Esophagus muscularis mucosa (tissue), 4 donors: ENCODE measurements at places on chromosomes 5 and 9.
A peak's percentile ranks its signal among the peaks of the same experiment; 100 is the strongest.

GRCh38 chr9:131405858-131406537 lies 12.1 kb downstream of the PRRC2B start:
- no peak for DNase-seq

DNA sequence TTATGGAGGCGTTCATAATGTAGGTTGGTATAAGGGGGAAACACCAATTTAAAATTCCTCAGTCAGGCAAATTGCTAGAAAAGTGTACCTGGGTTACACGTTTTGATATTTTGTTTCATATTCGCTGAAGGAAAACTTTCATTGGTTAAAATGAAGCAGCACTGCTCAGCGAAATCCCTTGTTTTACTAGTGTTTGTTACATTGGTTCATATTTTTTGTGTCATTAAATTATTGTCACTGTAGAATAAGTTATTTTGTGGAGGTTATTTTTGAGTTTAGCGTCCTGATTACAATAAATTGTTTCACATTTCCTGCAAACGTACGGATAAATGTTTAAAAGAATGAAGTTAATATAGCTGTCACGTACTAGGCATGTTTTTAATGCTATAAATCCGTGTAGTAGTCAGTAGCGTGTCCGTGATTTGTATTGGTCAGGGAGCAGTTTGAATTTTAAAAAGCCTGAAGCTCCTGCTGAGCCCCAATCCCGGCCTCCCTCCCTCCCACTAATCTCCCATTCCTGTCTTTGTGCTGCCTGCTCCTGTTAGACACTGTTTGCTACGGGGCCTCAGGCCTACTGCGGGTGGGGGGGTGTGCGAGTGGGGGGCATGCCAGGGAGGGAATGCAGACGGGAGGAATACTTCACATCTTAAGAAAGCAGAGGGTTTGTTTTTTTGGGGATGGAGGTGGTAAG lies 2.0 kb downstream of the NIPBL start:
- no peak for DNase-seq

DNA sequence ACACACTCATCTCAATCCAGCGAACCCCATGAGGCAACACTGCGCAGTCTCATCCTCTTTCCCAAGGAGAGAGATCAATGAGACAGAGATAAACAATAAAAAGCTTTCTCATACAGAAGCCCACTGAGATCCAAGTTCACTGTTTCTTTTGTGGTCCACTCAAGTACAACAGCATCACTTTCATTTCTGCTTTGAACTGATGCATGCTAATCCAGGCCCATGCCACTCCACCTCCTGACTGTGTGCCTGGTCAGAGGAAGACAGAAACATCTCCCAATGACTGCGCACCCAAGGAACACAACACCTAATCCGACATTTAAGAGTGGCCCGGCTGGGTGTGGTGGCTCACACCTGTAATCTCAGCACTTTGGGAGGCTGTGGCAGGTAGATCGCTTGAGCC lies 104.0 kb downstream of the SERINC5 start:
- no peak for DNase-seq

GRCh38 chr9:133155156-133155555 lies 8.6 kb downstream of the GBGT1 start:
- no peak for DNase-seq

DNA sequence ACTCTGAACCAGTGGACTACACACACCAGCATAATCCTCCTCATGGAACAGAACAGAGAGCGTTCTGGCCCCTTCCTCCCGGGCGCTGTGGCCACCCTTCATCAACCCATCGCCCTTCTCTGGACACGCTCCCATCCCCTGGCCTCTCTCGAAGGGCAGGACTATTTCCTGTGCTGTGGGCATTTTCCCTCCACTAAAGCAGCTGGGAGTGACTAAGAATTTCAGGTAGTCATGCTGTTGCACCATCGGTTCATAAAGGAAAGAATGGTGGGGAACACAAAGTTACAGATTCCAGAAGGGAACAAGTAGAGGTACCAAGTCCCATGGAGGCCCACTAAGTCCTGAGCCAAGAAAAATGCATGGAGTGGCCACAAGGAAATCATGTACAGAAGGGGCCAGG lies 68.6 kb downstream of the EPB41L4B start:
- DNase-seq, result no peak

DNA sequence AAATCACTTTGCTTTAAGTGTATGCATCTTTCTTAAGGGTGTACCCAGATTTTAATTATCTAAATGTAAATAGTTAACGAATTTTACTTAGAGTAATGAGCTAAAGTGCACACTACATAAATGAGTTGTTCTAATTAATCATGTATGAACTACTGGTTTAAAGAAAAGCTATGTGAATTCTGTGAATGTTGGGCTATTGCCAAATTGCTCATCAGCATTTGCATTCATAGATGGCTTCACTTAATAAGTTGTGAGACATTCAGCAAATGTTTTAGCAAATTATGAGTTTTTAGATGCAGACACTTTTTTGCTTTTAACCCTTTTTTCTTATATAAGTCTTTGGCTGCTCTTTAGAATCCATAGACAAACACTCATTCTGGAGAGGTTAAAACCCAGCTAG lies 175.7 kb downstream of the PBX3 start:
- DNase-seq, result no peak

DNA sequence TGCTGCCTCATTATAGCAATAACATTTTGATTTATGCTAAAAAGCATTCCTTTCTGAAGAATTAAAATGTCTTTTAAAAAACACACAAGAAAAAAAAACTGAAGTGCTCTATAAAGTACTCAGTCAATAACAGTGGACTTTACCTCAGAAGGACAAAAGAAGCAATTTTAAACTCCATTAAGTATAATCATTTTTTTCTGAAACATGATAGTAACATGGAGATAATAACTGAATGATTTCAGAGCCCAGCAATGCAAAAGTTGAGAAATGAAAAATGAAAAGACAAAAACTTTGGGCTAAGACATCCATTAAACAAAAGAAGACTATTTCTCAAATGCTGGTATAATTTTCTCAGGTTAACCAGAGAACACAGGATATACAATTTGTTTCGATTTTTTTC lies 78.7 kb downstream of the RFX3 start:
- DNase-seq, result no peak

DNA sequence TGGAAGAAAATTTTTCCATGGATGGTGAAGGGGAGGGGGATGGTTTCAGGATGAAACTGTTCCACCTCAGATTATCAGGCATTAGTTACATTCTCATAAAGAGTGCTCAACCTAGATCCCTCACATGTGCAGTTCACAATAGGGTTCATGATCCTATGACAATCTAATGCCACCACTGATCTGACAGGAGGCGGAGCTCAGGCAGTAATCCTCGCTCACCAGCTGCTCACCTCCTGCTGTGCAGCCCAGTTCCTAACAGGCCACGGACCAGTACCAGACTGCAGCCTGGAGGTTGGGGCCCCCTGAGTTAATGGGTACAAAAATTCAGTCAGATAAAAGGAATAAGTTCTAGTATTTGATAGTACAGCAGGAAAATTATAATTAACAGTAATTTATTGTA lies 337.2 kb downstream of the NPR3 start:
- no peak for DNase-seq

DNA sequence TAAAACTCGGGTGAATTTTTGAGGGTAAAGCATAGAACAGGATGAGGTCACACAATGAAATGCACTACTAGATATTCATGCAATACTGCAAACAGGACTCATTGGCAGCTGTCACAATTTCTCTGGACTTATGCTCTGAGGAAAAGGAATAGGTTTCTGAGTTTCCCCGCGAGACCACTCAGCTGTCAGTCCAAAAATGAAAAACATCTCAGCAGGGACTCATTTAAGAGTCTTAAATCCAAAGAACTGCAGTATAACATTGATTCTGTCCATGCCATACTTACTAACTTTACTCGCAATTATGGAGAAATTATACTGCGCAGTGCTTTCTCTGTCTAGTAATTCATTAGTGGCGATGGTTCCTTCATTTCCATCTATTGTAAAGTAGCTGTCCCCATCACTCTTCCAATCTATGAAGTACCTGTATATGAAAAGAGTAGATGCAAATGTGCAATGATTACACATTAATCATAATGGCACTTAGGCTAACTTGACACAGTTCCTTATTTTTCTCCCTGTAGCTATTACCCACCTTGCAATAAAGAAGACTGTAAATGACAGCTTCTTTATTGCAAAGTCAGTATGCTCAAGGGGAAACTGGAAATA lies 1070.0 kb downstream of the CDH12 start:
- DNase-seq, result no peak

GRCh38 chr5:141825791-141826560 lies 52.2 kb downstream of the PCDH1 start:
- no peak for DNase-seq

DNA sequence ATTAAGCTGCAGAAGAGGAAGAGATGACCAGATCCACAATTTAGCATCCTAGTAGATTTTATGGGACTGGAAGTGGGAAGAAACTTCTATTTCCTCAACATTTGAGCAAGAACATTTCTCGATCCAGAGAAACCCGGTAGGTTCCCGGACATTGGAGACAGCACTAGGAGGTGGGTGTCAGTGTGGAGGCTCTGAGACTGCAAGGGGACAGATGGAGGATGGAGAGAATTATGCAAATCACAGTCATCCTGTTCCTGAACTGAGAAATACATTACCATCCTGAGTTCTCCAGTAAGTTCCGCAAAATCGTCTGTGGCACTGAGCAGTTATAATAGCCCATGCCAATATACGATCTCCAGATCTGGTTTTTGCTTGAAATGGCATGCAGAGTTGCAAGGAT lies 25.6 kb downstream of the GLDC start:
- DNase-seq, result no peak

DNA sequence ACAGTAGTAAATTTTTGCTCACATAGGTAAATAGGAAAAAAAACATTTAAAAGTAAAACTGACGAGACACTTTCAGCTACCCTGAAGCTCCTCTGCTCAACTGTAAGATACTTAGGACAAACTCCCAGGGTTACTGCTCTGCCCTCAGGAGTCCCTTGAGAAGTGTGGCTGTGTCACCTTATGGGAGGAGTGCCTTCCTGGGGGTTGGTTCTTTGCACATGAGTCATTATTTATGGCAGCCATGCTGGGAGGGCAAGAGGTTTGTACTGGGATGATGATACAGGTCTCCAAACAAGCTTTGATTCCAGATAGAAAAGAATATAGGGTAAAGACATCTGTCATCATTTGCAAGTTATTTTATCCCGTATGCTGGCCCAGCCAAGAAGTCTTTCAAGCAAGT lies 45.9 kb downstream of the TTC1 start:
- DNase-seq, result no peak

DNA sequence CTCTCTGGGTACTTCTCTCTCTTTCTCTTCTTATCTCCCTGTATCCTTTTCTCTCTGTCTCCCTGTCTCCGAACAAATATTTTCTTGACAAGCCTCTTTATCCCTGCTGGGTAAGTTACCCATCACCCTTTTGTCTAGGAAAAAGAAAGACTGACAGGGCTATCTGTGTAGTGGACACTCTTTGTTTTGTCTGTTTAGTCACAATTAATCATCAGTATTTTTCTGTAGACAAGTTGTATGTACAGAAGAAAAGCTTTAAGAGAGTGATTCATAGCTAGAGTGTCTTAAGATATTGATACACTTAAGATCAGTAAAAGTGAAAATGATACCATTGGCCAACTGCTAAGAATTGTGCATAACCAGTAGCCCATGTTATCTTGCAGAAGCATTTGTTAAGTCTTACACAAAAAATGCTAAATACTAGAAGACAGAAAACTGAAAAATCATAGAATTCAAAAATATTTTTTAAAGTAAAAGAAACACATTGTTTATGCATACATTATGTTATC lies 1043.8 kb upstream of the EDIL3 start:
- no peak for DNase-seq

- no peak for DNase-seq
These were observed 255.9 kb downstream of the PSAT1 start for GRCh38 chr9:78552802-78553201.

DNA sequence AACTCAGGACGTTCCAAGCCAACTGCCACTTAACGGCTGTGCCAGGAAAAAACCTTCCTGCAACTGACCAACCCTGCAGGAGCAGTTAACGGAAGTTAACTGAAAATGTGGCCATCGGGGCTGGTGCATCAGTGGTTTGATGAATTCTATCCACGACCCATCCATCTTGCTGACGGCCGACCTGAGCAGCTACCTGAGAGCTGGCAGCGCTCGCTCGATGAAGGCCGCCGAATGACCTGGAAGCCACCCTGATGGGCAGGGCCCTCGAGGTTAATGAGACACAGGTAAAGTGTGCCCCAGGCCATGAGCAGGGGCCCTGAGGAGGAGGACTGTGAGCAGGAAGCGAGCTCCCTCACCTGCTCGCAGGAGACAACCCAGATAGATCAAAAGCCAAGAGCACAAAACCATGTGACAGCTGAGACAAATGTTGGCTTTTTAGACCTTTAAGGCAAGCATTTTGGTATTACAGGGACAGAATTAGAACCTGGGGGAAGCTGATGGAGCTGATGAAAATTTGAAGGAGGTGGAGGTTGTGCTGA lies 35.3 kb upstream of the FLT4 start:
- peak; percentile 75 for DNase-seq

DNA sequence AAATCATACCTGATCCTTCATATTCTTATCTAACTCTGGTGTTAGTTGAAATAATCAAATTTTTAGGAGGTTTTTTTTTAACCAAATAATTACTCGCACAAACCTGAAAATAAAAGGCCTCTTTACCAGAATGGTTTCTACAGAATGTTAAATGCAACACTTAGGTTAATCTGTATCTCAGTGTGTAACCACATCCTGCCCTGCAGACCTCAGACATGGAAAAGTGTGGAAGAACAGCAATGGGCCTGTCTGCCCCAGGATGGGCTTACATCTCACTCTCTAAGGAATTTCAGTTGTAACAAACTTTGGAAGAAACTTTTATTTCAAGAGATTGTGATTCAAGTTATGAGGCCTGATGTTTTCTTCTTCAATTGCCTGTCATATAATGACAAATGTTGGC lies 32.5 kb upstream of the MIER3 start:
- no peak for DNase-seq

DNA sequence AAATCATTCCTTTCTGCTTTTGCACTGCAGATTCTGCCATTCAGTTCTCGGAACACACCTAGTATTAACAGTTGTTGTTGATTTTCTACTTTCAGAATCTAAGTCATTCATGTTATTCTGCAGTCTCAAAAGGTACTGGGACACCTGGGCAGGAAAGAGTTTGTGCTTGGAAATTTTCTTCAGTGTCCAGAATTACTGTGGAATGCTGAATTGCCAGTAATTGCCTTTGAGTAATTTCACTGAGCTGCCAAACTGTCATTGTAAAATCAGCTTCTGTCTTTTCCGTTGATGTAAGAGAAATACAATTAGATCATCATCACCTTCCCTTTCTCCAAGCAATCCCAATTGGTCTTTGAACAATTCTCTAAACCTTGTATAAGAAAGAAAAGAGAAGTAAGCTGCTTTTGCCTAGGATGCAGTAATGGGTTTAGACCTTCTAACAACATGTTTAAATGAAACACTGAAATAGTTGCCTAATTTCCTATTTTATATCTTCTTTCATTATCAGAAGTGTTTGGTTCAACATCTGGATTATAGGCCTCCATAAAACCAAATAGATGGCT lies 75.7 kb upstream of the TGFBR1 start:
- no peak for DNase-seq

GRCh38 chr9:137648396-137648795 lies 29.6 kb downstream of the EHMT1 start:
- no peak for DNase-seq
